ENCODE measurements at places on chromosomes 5 and 9. TPM values are rescaled to one million over a fixed set of nuclear protein-coding genes. Genes with fewer than 3 reads are reported as not detected.
A peak's percentile ranks its signal among the peaks of the same experiment; 100 is the strongest.

The FOXD4L3 gene
- total RNA-seq: 0.21 TPM

DNA sequence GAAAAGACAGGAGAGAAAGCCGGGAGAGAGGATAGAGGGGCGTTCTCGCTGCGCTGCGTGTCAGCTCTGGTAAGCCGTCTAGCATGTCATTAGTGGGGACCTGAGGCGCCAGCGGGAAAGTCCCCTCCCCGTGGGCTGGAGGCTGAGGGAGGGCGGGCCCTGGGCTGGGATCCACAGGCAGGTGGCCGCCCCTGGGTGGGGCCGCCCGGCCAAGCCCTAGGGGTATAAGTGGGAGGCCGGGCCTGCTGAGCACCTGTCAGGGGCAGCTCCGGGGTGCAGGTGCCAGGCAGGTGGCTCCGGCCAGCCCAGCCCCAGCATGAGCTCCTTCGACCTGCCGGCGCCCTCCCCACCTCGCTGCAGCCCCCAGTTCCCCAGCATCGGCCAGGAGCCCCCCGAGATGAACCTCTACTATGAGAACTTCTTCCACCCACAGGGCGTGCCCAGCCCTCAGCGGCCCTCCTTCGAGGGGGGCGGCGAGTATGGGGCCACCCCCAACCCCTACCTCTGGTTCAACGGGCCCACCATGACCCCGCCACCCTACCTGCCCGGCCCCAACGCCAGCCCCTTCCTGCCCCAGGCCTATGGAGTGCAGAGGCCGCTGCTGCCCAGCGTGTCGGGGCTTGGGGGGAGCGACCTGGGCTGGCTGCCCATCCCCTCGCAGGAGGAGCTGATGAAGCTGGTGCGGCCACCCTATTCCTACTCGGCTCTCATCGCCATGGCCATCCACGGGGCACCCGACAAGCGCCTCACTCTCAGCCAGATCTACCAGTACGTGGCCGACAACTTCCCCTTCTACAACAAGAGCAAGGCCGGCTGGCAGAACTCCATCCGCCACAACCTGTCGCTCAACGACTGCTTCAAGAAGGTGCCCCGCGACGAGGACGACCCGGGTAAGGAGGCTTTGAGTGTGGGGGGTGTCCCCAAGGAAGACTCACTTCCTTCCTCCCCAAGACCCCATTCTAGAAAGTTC, at the start of gene FOXI1:
TSS of gene FOXI1 (plus strand) at position 256 of the 970 bp plus-strand sequence. CDS start at position 317, 61 bp downstream.
- peak; percentile 53 for DNase-seq
- H3K36me3 ChIP-seq: no peaks in the 10 kb centered on the region
- no peaks in the 10 kb centered on the region for H3K4me1 ChIP-seq
- no peaks in the 10 kb centered on the region for H3K27me3 ChIP-seq
- H3K27ac ChIP-seq: no peak within 1 kb of the TSS

GRCh38 chr5:173988554-173989431, at the start of gene C5orf47:
TSS of gene C5orf47 (plus strand) at chr5:173989170. CDS start at chr5:173989264, 94 bp downstream.
- no peak for DNase-seq
- H3K36me3 ChIP-seq: no peaks in the 10 kb centered on the region
- no peaks in the 10 kb centered on the region for H3K4me1 ChIP-seq
- no peak within 1 kb of the TSS for H3K27ac ChIP-seq

DNA sequence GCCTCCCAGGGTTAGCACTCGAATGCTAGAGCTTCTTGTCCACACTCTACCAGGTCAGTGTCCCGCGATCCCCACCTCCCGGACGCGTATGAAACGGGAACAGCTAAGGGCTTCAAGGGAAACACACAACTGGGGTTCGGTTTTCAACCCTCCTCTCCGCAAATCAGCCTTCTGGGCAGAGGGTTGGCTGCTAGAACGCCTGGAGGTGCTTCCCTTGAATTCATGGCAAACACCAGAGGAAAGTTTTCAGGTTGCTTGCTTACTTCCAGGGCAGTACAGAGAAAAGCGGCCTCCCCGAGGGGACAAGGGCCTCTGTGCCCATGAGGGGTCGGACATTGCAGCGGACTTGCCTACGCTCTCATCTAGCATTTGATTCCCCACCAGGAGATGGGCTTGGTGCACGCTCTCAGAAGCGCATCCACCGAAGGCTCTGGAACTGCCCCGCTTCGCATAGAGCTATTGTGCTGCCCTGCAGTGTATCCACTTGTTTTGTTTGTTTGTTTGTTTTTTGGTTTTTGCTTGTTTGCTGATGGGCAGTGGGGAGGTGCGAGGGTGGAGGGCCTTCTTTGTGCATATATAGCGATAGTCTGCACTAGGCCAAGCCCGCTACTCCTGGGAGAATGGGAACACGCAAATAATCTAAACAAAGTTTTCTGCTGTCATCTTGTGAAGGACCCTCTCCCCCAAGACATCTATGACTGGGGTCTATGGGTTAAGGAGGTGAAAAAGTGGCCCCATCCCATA, 1.3 kb upstream of the DMRT3 start:
- H3K36me3 ChIP-seq: no peaks in the 10 kb centered on the region
- H3K27me3 ChIP-seq: peaks cover 99% of the 10 kb centered on the region
- H3K27ac ChIP-seq: no peak overlapping the region
- H3K4me1 ChIP-seq: peaks cover 37% of the 10 kb centered on the region

DNA sequence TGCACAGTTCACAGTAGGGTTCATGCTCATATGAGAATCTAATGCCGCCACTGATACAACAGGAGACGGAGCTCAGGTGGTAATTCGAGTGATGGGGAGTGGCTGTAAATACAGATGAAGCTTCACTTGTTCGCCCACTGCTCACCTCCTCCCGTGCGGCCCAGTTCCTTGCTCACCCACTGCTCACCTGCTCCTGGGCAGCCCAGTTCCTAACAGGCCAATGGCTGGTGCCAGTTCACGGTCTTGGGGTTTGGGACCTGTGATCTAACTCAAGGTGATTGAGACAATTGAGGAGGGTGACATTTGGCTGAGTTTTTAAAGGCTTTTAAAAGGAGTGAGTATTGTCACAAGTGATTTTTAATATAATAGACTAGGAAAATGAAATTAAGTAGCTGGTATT, 45.4 kb downstream of the RAD23B start:
- H3K36me3 ChIP-seq: peaks cover 80% of the 10 kb centered on the region
- H3K27ac ChIP-seq: no peak overlapping the region
- no peak for DNase-seq
- H3K4me3 ChIP-seq: no peak overlapping the region
- no peaks in the 10 kb centered on the region for H3K27me3 ChIP-seq

GRCh38 chr5:176388003-176388443, 375 bp downstream of the NOP16 start:
- H3K27me3 ChIP-seq: no peaks in the 10 kb centered on the region
- peak overlapping the region; percentile 90 for H3K4me3 ChIP-seq
- peak overlapping the region; percentile 95 for H3K27ac ChIP-seq
- DNase-seq: peak; percentile 57
- H3K36me3 ChIP-seq: peaks cover 52% of the 10 kb centered on the region

GRCh38 chr5:133106761-133107572, 55.2 kb downstream of the HSPA4 start:
- peaks cover 36% of the 10 kb centered on the region for H3K36me3 ChIP-seq
- H3K27me3 ChIP-seq: no peaks in the 10 kb centered on the region
- peaks cover 8% of the 10 kb centered on the region for H3K4me1 ChIP-seq
- DNase-seq: peak; percentile 53
- no peak overlapping the region for H3K27ac ChIP-seq
- H3K4me3 ChIP-seq: no peak overlapping the region

DNA sequence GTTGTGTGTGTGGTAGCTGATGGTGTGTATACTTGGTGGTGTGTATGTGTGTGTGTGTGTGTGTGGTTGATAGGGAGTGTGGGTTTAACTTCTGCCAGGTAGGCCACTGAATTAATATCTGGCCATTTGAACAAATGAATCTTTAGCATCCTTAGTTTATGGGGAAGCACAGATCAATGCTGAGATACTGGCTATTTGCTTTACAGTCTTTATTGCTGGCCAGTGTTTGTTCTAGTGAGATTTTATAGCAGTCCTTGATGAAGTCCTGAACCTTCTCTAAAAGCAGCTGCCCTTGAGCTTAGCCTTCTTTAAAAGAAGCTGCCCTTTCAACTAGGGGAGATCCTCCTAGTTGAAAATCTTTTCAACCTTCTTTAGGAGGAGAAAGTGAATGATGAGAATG, 69.3 kb downstream of the MACIR start:
- no peaks in the 10 kb centered on the region for H3K4me1 ChIP-seq
- H3K27ac ChIP-seq: no peak overlapping the region
- H3K27me3 ChIP-seq: no peaks in the 10 kb centered on the region
- H3K36me3 ChIP-seq: no peaks in the 10 kb centered on the region
- DNase-seq: no peak

- H3K27me3 ChIP-seq: no peaks in the 10 kb centered on the region
- H3K4me1 ChIP-seq: peaks cover 78% of the 10 kb centered on the region
- H3K27ac ChIP-seq: peak overlapping the region; percentile 78
Measured at GRCh38 chr9:126391713-126392661, 65.4 kb downstream of the MVB12B start.

DNA sequence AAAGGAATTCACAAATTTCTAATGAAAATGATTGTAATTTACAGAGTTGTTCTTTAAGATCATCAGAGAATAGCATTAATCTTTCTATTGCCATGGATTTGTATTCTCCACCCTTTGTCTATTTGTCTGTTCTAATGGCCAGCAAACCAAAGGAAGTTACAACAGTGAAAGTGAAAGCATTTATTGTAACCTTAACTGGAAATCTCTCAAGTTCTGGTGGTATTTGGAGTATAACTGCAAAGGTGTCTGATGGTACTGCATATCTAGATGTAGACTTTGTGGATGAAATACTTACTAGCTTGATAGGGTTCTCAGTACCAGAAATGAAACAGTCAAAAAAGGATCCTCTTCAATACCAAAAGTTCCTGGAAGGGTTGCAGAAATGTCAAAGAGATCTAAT, 21.7 kb downstream of the RMI1 start:
- H3K27ac ChIP-seq: no peak overlapping the region
- no peak overlapping the region for H3K4me3 ChIP-seq
- no peaks in the 10 kb centered on the region for H3K36me3 ChIP-seq
- no peak for DNase-seq
- no peaks in the 10 kb centered on the region for H3K27me3 ChIP-seq
- H3K4me1 ChIP-seq: no peaks in the 10 kb centered on the region

Data from lower lobe of right lung (tissue), 2 donors.